ENCODE measurements at places on chromosomes 12 and 14. TPM values are rescaled to one million over a fixed set of nuclear protein-coding genes. Genes with fewer than 3 reads are reported as not detected.

KCNA1 gene
- not detected for total RNA-seq

DNA sequence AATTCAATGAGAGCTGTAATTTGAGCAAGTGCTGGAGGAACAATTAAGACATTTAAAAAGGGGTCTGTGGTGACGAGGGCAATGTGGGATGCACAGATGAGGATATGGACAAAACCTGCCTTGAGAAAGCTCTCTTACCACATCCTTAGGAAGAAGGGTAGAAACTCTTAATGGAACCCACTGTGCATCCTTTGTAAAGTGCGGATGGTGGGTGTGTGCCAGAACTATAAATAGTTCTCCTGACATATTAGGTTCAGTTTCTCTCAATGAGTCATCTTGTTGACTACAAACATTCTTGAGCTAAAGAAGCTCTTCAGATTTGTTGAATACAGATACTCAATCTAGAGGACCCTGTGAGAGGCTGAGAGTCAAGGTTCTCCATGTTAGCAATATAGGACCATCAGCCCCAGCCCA is 106.1 kb upstream of the ANO4 start:
- DNase-seq, result no peak

TMEM132C gene
- not detected for total RNA-seq

GRCh38 chr14:56206596-56206995 is 88.4 kb downstream of the PELI2 start:
- no peak for DNase-seq

- DNase-seq, result peak; percentile 9
Measured at GRCh38 chr14:90839889-90840266, 23.6 kb upstream of the TTC7B start.

GRCh38 chr12:29691161-29691854 is 92.4 kb downstream of the TMTC1 start:
- no peak for DNase-seq

DNA sequence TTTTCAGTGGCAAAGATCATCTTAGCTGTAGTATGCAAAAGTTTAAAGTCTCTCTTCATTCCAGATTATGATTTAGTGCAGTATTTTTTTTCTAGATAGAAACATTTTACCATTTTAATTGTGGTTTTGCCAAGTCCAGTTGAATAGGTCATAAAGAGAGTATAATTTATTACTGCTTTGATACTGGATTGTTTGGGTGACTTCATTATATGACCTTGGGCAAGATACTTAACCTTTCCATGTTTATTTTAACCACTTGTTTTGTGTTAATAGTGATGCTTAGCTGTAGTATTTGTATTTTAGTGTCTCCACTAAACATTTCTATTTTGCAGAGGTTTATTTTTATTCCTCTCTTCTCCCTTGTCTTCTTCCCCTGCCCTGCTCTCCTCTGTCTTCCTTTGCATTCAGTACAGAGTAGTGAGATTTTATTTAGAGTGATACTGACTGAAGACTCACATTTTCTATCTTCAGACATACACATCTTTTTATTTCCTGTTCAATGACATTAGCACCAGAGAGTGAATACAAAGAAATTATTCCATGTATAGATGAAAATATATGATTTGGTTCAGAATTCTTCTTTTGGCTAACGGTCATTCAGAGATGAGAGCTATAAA is 215.2 kb downstream of the ERC1 start:
- DNase-seq, result no peak

DNA sequence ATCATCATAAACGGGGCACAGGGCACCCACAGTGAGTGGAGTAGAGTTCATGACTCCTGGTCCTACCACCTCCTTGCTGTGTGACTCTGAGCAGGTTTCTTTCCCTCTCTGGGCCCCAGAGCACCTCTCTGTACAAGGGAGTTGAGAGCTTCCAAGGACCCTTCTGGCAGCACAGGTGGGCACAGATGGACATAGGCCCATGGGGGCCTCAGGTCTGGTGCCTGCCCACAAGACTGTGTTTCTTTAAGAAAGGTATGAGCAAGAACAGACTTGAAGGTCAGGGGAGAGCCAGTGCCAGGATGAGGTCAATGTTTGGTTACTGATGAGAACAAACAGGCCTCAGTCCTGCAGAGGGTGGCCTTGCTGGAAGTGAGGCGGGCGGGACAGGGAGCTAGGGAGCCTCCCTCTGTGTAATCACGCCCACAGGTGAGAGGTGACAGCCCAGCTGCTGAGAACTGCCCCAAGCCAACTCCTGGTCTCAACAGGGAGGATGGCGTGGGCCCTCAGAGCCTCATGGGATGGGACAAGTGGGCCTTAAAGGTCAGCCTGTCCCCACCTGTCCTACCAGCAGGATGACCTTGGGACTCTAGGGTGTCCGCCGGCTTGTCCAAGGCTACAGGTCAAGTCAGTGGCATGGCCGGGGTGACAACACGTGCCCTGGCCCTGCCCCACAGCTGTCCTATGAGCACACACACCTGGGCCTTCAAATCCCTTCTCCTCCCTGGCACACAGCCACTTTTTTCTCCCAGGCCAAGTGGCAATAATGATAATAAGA is 49.1 kb downstream of the CCDC85C start:
- DNase-seq, result no peak

GRCh38 chr12:2214411-2214810 is 161.6 kb downstream of the CACNA1C start:
- no peak for DNase-seq

DNA sequence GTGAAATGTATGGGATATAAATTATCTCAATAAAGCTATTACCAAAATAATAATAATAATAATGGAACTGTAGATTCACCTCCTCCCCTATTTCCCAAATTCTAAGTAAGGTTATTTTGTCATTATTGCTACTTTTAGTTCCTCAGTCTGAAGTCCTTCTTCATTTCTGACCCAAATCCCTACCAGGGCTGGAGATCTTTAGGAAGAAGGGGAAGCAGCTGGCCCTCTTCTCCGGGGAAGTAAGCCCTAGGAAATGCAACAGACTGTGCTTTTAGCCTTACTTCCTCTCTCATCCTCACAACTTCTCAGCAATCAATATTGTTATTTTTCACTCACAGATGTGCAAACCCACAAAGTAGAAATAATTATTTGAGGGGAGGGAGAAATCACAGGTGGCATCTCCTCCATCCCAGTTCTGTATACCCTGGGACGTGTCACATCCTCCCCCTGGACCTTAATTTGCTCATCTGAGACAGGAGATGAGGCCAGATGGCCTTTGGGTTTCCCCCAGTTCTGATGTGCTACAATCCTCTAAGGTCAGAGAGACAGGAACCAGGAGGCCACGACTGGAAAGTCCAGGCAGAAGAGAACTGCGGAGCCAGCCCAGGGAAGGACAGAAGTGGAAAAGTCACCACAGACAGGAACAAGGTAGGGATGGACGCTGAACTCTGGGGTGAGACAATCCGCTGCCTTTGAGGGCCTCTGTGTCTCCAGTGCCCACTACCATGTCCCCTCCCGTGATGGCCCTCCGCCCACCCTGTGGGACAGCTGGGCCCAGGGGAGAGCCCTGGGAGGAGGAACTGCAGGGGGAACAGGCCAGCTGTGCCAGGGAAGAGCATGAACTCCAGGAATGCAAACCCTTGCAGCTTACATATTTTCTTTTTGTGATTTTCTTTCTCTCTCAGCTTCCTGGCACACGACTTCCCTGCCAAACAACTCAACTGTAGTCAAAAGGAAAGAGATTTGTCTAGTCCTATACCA is 10.6 kb upstream of the TNFRSF1A start:
- DNase-seq, result no peak

DNA sequence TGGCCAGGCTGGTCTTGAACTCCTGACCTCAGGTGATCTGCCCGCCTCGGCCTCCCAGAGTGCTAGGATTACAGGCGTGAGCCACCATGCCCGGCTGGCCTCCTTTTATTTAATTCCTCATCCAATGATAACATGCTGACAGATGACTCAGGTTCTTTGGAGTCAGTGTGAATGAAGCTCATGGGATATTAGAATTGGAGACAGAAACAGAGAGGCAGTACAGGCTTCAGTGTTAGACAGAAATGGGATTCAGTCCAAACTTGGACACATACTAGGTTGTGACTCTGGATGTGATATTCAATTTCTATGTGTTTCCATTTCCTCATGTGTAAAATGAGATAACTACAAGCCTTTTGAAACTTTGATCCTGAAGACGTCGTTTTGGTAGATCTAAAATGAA is 47.3 kb downstream of the PDE3A start:
- no peak for DNase-seq

TIMELESS gene
- total RNA-seq, result 7.4 TPM

FOXN4 gene
- not detected for total RNA-seq

DNA sequence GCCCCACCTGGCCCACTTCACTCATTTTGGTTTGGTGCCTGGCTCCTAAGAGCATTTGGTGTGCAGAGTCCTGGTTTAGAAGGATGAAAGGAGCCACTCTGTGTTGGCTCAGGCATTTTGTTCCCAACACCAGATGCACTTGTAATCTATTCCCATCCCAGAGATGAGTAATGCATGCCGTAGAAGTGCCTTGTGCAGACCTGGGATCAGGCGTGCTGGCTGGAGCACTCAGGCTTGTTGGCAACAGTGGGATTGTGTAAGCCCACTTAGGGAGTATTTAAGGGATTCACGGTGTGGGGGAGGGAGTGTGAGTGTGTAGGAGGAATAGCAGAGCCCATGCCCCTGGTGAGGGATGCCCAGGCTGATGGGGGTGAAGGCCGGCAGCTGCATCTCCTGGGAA is 501.5 kb upstream of the TBX3 start:
- DNase-seq, result no peak

CMA1 gene
- not detected for total RNA-seq

GRCh38 chr14:65042296-65042695 is 55.6 kb downstream of the FNTB start:
- DNase-seq, result no peak

- no peak for DNase-seq
Measured at GRCh38 chr14:40911141-40911540, 695.5 kb upstream of the LRFN5 start.

DNA sequence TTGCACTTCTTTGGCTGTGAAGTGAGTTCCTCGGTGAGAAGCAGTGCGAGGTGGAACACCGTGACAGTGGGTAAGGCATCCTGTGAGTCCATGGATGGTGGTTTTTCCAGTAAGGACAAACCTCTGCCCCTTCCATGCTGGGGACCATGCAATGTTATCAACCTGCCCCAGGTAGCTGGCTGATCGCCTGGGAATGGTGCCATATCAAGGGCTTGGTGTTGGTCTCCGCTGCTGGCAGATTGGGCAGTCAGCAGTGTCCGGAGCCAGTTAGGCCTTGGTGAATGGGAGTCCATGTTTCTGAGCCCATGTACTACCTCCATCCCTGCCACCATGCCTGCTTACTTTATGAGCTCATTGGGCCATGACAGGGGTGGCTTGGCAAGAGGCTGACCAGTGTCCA is 114.7 kb upstream of the C14orf180 start:
- DNase-seq, result no peak

GRCh38 chr12:52650520-52651081 is 1.4 kb downstream of the KRT2 start:
- DNase-seq, result no peak

- no peak for DNase-seq
Measured at GRCh38 chr14:26765301-26765700, 167.5 kb upstream of the NOVA1 start.

TOMM20L gene
- total RNA-seq, result not detected

Data from SJSA1 (cell line).